ENCODE measurements at places on chromosomes 16 and 17.

GRCh38 chr17:12789481-12790248 lies at the start of gene ARHGAP44:
Gene ARHGAP44 (plus strand): TSS chr17:12789498. CDS start chr17:12789839, 341 bp downstream.
- no peak for DNase-seq

DNA sequence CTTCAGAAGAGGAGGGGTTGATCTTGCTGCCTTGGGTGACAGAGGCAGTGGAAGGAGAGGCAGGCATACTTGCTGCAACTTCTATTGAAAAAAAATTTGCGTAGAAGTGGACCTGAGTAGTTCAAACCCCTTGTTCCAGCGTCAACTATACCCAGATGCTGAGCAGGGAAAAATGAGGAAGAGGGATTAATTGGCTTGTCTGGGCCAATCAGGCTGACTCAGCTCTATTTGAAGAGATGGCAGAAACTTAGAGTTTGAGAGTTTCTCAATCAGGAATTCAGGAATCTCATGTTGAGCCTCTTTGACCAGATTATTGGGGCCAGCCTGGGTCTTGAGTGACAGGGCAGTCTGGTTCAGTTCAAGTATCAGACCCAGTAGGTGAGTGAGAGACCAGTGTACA lies 17.6 kb downstream of the CASC3 start:
- DNase-seq = no peak

GRCh38 chr17:82440991-82441627 lies 9.4 kb downstream of the CYBC1 start:
- DNase-seq = no peak

GRCh38 chr16:23852794-23853562 lies 17.2 kb downstream of the PRKCB start:
- no peak for DNase-seq

- DNase-seq = peak; percentile 69
These were observed 7.7 kb downstream of the CBX4 start for GRCh38 chr17:79831265-79832217.

DNA sequence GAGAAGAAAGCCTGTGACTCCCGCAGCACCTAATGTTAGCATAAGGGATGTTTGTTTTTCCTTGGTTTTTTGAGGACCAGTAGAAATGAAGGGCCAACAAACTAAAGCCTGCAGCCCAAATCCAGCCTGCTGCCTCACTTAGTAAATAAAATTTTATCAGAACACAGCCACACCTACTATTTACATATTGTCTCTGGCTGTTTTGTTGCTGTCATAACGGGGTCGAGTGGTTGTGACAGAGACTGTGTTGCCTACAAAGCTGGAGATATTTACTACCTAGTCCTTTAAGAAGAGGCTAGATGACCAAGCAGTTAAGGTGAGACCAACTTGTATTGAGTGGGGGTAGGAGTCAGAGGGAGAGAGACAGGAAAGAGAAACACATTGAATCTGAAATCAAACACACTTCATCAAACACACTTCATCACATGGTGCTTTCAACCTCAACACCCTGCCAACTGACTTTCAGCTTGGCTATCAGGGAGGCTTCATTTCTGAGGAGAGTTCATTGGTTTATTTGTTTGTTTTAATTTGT lies 546.3 kb upstream of the CDH11 start:
- no peak for DNase-seq

DNA sequence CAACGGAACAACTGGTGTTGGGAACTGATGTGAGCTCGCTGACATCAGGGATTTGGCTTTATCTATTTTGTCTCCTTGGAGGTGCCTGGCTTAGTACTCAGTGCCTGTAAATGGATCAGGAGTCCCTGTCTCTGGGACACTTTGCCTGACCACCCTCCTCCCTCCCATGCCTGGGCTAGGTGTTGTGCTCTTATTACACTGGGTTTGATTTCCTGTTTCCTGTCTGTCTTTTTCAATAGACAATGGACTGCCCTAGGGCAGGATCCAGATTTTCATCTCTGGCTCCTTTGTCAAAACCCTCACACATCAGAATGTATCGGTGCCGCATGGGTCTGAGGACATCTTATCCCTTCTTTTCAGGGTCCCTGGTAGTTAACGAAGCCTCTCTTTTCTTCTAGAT lies 223.6 kb upstream of the ASIC2 start:
- DNase-seq = no peak

GRCh38 chr17:66900126-66901010 lies 64.1 kb upstream of the CACNG4 start:
- DNase-seq = no peak

- DNase-seq = no peak
These were observed 101.3 kb downstream of the CDK5R1 start for GRCh38 chr17:32588135-32588534.

- DNase-seq = no peak
These were observed 68.8 kb downstream of the SREBF1 start for GRCh38 chr17:17767887-17768418.

DNA sequence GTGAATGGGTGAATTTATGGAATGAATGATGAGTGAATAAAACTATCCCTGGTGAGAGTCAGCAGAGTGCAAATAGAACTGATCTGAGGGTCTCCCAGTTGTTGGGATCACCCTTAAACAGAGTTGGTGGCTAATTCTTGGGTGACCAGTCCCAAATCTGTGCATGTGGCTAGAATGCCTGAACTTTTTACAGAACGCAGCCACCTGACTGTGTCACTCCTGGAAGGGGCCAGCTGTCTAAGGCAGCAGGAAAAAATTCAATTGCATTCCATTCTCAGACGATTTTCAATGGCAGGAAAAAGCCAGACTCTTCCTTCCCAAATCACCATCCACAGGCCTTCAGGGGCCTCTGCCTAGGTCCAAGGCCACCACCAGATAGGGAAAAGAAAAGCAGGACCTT lies 43.5 kb downstream of the BEAN1 start:
- DNase-seq = no peak

- no peak for DNase-seq
These were observed 1.5 kb downstream of the FBRS start for GRCh38 chr16:30659507-30660423.

- DNase-seq = no peak
These were observed 572 bp downstream of the MPG start for GRCh38 chr16:78444-79150.

DNA sequence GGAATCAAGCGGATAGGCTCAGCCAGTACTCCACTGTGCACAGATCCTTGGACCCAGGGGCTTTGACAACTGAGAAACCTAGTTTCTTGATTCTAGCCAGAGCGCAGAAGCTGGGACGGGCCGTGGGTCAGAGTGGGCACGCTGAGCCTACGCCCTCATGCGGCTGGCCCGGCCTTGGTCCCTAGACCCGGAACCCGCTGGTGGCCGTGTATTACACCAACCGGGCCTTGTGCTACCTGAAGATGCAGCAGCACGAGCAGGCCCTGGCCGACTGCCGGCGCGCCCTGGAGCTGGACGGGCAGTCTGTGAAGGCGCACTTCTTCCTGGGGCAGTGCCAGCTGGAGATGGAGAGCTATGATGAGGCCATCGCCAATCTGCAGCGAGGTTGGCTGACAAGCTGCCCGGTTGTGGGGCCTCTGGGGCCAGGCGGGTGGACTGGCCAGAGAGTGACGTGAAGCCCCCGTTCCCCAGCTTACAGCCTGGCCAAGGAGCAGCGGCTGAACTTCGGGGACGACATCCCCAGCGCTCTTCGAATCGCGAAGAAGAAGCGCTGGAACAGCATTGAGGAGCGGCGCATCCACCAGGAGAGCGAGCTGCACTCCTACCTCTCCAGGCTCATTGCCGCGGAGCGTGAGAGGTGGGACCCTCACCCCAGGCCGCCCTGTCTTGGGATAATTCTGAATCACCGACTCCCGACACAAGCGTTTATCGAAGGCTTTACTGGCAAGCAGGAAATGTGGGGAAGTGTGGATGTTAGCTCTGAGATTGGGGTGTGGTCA lies 946 bp downstream of the STUB1 start:
- no peak for DNase-seq

DNA sequence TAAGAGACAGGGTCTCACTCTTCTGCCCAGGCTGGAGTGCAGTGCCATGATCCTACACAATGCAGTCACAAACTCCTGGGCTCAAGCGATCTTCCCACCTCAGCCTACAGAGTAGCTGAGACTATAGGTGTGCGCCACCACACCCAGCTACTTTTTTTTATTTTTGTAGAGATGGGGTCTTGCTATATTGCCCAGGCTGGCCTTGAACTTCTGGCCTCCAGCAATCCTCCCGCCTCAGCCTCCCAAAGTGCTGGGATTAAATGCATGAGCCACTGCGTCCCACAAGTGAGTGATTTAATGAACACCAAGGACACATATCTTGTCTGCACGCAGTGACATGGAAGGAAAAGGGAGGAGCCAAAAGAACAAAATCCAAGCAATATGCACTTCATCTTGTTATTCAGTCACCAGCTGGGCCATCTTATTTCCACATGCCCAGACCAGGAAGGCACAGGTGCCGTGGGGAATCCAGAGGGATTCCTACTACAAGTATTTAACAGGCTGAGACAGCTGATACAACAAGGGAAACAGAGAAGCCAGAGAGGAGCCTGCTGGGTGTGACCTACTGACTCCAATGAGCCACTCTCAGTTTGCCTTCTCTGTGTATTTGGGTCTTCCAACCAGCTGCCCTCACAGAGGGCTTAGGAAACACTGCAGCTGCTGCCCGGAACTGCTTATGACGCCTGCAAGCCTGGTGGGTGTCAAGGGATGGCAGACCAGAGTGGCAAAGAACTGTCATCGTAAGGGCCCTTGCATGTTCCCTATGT lies 17.0 kb downstream of the LSM12 start:
- DNase-seq = no peak

GRCh38 chr17:30389756-30390300 lies 11.1 kb downstream of the CPD start:
- no peak for DNase-seq

DNA sequence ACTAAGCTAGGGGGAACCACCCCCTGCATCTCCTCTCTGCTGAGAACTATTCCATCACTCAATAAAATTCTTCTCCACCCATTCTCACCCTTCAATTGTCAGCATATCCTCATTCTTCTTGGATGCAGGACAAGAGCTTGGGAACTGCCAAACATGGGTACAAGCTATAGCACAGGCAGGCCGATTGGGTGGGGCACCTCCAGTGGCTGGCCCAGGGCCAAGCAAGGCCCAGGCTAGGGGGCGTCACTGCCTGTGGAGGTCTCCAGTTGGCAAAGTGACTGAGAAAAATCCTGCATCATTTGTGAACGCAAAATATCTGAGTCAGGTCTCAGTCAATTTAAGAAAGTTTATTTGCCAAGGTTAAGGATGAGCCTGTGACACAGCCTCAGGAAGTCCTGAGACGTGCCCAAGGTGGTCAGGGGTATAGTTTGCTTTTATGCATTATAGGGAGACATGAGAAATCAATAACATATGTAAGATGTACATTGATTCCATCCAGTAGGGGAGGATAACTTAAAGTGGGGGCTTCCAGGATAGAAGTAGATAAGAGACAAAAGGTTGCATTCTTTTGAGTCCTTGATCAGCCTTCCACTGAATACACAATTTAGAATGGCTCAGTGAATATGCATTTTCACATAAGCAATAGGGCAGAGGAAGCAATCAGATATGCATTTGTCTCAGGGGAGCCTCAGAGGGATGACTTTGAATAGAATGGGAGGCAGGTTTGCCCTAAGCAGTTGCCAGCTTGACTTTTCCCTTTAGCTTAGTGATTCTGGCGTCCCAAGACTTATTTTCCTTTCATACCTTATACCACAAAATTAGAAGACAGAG lies 21.5 kb upstream of the DHRS7B start:
- no peak for DNase-seq

- no peak for DNase-seq
These were observed 22.8 kb downstream of the TAOK1 start for GRCh38 chr17:29412780-29413565.

GRCh38 chr16:79434771-79435170 lies 165.8 kb downstream of the MAF start:
- no peak for DNase-seq

DNA sequence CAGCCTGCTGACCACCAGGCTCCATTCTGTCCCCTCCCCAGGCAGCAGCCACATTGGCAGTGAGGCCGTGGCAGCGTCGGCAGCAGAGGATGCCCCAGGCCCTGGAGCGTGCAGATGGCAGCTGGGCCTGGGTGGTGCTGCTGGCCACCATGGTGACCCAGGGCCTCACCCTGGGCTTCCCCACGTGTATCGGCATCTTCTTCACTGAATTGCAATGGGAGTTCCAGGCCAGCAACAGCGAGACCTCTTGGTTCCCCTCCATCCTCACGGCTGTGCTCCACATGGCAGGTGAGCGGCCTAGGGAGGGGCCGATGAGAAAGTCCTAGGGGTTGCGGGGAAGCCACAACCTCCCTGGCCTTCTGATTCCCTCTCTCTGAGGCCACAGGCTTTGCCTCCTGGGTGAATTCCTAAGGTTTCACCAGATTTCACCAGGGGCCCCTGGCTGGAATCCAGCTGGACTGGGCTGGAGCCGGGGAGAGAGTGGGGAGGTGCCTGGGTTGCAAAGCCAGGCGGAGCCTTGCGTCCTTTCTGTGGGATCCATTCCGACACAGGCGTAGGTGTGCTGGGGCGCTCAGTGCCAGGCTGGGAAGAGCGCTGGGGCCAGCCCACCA lies 5.9 kb downstream of the SLC16A5 start:
- DNase-seq = peak; percentile 27

GRCh38 chr17:9729034-9729650 lies 62.2 kb downstream of the DHRS7C start:
- no peak for DNase-seq

DNA sequence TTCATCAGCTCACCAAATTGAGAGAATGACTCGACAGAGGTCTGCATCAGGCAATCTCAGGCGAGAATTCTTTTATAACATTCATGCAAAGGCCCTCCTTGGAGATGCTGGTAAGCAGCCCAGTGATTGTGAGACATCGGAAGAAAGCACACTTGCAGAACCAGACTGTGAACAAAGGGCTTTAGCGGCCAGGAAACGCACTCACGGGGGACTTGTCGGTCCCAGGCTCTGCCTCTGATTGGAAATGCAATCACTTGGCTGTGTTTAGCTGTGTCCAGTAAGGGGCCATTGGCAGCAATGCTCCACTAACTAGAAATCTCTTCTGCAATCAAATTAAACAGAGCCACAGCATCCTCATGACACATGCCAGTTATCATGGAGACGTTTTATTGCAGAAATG lies 226.7 kb upstream of the CDH13 start:
- DNase-seq = no peak

GRCh38 chr17:51500454-51500853 lies 240.1 kb downstream of the UTP18 start:
- no peak for DNase-seq

DNA sequence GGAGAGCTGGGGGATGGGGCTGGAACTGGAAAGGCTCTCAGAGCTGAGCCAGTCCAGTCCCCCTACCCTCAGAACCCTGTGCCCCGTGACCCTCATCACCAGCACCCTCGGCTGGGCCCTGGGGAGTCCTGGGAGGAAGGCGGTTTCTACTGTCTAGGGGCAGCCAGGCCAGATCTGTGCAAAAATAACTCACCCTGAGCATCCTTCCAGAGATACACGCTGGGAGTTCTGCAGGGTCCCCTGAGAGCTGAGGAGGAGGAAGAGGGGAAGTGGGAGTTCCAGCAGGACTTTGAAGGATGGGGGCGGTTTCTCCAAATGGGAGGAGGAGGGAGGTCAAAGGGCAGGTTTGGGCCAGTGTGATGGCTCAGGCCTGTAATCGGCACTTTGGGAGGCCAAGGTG lies 5.0 kb upstream of the SLC4A1 start:
- no peak for DNase-seq

- no peak for DNase-seq
These were observed 25.2 kb downstream of the C17orf67 start for GRCh38 chr17:56808503-56808902.

Data from liver (tissue), 10 donors.